ENCODE measurements at places on chromosomes 5 and 9. TPM values are rescaled to one million over a fixed set of nuclear protein-coding genes. Genes with fewer than 3 reads are reported as not detected.

DNA sequence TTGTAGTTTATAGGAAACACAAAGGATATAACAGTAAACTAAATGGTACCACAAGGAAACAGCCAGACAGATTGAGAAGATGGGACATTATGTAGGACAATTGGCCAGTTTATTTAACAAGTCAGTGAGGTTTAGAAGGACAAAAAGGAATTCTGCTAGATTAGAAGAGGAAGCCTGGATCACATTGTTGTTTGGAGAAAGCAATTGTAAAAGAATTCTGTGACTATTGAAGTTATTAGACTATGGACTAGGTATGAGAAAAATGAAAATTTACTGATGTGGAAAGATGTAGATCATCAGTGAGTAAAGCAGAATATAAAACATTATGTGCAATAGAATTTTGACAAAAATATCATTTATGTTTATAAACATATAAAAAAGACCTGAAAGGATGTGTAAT, 97.1 kb downstream of the CFAP95 start:
- no peaks in the 10 kb centered on the region for H3K36me3 ChIP-seq
- H3K4me3 ChIP-seq: no peak overlapping the region
- peak; percentile 31 for DNase-seq
- no peaks in the 10 kb centered on the region for H3K4me1 ChIP-seq

Gene F2RL2
- 13.1 TPM for total RNA-seq

DNA sequence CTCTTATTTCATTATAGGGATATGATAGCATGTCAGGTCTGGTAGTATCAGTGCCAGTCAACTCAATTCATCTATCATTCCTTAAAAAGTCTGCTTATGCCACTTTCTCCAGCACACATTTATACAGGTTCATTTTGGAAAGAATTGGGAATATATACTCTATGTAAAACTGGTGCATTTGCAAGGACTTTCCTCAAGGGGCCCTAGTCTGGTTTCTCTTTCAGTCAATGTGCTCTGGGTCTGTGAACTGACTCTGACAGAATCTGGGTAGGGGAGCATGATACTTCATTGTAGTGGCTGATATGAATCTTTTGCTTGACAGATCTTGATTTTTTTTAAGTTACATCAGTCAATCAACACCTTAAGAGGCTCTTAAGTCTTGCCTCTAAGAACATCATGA, 313.9 kb downstream of the HTR1A start:
- no peaks in the 10 kb centered on the region for H3K27me3 ChIP-seq
- DNase-seq: no peak
- no peaks in the 10 kb centered on the region for H3K4me1 ChIP-seq

DNA sequence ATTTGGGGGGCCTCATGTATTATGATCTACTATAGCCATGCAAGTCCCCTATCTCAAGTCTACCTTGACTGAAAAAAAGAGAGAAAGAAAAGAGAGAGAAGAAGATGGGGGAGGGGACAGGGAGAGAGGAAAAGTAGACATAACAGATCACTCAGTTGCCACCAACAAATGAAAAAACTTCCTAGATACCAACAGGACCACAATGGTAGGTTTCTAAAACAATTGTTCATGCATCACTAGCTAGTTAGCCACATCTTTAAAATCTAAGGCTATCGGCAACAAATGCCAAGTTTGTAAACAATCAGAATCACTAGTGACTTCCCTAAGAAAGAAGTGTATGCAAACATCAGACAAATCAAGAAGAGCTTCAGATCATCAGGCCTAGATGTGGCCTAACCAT, 328.2 kb downstream of the BNC2 start:
- no peaks in the 10 kb centered on the region for H3K27me3 ChIP-seq
- no peaks in the 10 kb centered on the region for H3K36me3 ChIP-seq

Gene CDC23
- 26.8 TPM for total RNA-seq

Gene CHSY3
- total RNA-seq: 1.3 TPM
